ENCODE measurements at places on chromosomes 6 and 20. TPM values are rescaled to one million over a fixed set of nuclear protein-coding genes. Genes with fewer than 3 reads are reported as not detected.
A peak's percentile ranks its signal among the peaks of the same experiment; 100 is the strongest.

DNA sequence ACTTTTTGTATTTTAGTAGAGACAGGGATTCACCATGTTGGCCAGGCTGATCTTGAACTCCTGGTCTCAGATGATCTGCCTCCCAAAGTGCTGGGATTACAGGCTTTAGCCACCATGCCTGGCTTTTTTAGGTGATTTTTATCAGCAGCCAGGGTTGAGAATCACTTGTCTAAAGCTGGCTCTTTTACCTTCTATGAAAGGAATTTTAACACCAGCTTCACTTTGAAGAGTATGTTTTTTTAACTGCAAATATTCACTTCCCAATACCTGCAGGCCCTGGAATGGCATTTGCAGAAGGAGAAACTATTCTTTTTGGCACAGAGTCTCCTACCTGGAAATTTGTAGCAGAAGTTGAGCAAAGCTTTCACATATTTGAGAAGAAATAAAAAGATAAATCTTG lies 63.6 kb upstream of the NAA20 start:
- DNase-seq, result no peak

Gene RIOK1
- total RNA-seq, result 48.8 TPM

Gene ADTRP
- total RNA-seq, result 2.8 TPM

- no peak for DNase-seq
These were observed 107.4 kb downstream of the TRIM27 start for GRCh38 chr6:28816339-28816908.

Gene UFL1
- total RNA-seq, result 20.7 TPM

- DNase-seq, result peak; percentile 67
These were observed 1.1 kb upstream of the MRGBP start for GRCh38 chr20:62795023-62795761.

Gene UST
- total RNA-seq, result 12.1 TPM

GRCh38 chr6:51901766-51902764 lies 185.3 kb downstream of the PKHD1 start:
- no peak for DNase-seq

GRCh38 chr6:77620278-77620882 lies 32.5 kb upstream of the MEI4 start:
- no peak for DNase-seq

Gene PLAGL1
- total RNA-seq, result 5.5 TPM

GRCh38 chr20:1490643-1491195 lies 501 bp downstream of the SIRPB2 start:
- DNase-seq, result no peak

DNA sequence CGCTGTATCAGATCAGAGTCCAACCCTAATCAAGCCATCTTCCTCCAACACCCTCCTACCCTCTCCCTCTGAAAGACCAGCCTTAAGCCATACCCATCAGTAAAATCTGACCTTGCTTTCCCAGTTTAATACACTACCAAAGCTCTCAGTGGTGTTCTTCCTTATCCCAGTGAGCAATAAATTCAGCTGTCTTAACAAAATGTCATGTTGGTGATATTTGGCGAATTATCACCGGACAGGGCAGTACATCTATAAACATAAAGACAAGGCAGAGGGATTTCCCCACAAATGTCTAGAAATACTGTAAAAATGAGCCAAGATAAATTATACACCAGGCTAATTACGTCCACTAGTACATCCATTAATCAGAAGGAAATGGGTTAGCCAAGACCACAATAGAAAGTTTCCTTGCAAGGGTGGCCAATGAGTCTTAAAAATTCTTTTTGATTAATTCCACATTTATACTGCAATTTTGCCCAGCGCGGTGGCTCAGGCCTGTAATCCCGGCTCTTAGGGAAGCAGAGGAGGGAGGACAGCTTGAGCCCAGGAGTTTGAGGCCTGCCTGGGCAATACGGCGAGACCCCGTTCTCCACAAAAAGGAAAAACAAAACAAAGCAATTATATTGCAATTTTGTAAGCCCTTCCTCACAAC lies 905 bp downstream of the RARS2 start:
- no peak for DNase-seq

Gene HLA-DMB
- 0.23 TPM for total RNA-seq

DNA sequence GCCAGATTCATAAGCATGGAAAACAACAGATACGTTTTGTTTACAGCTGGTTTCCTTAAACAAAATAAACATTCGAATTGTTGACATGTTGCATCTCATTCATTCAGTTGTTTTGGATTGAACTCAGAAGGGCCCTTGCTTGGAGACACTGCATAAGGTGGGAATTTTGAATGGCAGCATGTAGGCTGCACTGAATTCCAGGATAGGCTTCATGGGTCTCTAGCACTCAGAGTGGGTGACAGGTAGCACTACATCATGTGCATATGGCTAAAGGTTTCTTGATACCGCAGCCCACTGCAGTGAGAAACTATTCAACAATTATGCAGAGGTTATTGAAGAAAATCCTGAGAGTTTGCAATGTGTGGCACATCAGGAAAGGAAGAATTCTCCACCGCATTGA lies 1.6 kb downstream of the BEND6 start:
- DNase-seq, result no peak

Gene GSS
- 90.2 TPM for total RNA-seq

Gene TSPO2
- not detected for total RNA-seq

Gene STMN3
- total RNA-seq, result 18.5 TPM

Gene GNAS-AS1
- total RNA-seq, result 1.3 TPM

GRCh38 chr6:47919875-47920274 lies 138.0 kb downstream of the OPN5 start:
- no peak for DNase-seq

Gene BTN1A1
- not detected for total RNA-seq

Gene PKIG
- total RNA-seq, result 51.8 TPM

DNA sequence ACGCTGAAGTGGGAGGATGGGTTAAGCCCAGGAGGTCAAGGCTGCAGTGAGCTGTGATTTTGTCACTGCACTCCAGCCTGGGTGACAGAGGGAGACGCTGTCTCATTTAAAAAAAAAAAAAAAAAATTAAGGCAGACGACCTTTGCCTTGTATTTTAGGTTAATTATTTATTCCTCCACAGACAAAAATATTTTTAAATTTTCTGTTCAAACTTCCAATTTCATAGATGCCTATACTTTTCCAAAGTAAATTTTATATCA lies 6.3 kb upstream of the SMIM28 start:
- no peak for DNase-seq

Gene SLC17A1
- not detected for total RNA-seq

Gene HLA-DQA2
- total RNA-seq, result not detected

DNA sequence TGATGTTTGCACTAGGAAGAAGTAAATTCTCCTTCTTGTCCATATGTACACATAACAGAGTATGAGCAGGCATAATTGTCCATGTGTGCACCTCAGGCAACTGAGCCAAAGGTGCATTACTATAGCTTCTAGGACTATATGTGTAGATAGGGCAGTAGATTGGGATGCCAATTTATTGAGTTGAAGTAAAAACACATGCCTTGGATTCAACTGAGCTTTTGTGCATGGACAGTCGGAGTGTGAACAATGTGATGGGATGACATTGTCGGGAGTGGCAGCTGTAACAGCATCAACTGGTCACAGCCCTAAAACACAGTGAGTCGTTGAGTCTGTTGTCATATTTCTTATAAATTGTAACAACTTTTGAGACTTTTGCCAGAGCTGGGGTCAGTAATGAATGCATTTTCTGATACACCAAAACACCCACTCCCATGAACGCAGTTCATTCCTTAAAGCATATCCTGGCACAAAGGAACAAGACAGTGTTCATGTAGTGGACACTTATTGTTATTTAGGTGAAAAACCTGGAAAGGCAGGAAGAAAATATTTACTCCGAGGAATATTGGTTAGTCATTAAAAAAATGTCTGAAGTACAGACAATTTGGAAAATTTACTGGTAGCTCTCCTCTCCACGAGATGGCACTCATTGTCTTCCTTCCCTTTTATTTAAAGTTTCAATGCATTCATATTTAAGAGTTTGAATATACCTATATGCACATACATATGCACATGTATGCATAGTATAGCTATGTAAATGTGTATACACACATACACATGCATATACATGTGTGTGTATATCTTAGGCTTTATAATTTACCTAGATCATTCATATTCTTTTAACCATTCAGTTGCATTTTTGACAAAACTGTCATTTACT lies 302.0 kb upstream of the STXBP5 start:
- DNase-seq, result peak; percentile 30

GRCh38 chr6:36355819-36356218 lies 19.1 kb upstream of the BNIP5 start:
- no peak for DNase-seq

Gene EEF1A2
- total RNA-seq, result 6.4 TPM

Gene C6orf58
- total RNA-seq, result 0.39 TPM

GRCh38 chr6:9388596-9388995 lies 953.3 kb upstream of the SLC35B3 start:
- no peak for DNase-seq

Gene FLRT3
- total RNA-seq, result 0.23 TPM

Gene OXT
- not detected for total RNA-seq

Gene HDGFL1
- not detected for total RNA-seq

DNA sequence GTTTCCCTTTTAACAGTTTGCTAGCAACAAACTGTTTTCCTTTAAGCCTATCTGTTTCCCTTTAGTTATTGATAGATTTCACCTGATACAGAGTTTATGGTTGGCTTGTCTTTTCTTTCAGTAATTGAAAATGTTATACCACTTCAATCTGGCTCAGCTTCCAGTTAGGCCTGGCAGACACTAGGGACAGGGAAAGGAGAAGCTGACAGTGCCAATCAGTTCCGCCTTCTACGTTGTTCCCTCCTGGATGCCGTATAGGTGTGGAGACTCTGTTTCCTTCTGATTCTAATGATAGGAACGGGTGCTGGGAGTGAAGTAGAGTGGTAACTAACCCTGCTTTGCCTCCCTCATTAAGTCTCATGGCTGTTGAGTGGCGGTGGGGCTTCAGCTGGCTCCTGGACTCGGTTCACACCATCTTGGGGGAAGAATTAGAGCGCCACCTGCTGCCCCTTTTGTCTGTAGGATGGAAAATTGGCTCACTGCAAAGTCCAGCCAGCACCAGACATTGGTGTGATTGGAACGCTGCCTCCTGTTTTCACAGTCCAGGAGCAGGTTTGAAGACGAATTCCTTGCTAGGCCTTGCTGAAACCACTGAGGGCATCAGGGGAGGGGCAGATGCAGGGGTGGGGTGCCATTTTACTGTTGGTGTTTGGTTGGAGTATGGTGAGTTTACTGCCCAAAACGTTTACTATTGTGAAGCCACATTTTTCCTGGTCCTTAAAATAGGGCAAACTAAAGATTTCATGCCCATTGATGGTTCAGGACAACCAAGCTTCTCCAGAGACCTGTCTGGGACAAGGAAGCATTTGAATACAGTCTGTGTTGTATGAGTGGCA lies 1729.5 kb downstream of the GRIK2 start:
- no peak for DNase-seq

Gene FUT9
- total RNA-seq, result 0.03 TPM

GRCh38 chr6:39430871-39431523 lies 108.5 kb upstream of the KCNK16 start:
- DNase-seq, result peak; percentile 62

GRCh38 chr6:149895048-149895590 lies 2.8 kb downstream of the RAET1E start:
- DNase-seq, result peak; percentile 70

Gene HSPA1L
- 0.80 TPM for total RNA-seq

- DNase-seq, result peak; percentile 82
These were observed 36.2 kb upstream of the MRPS18A start for GRCh38 chr6:43723737-43724295.

GRCh38 chr20:986733-987355 lies 15.3 kb downstream of the RSPO4 start:
- peak; percentile 79 for DNase-seq

Gene GHRH
- not detected for total RNA-seq

GRCh38 chr6:140071601-140072062 lies 697.2 kb upstream of the CITED2 start:
- DNase-seq, result peak; percentile 33

Gene MATN4
- total RNA-seq, result not detected

Gene HSPA12B
- 0.17 TPM for total RNA-seq

DNA sequence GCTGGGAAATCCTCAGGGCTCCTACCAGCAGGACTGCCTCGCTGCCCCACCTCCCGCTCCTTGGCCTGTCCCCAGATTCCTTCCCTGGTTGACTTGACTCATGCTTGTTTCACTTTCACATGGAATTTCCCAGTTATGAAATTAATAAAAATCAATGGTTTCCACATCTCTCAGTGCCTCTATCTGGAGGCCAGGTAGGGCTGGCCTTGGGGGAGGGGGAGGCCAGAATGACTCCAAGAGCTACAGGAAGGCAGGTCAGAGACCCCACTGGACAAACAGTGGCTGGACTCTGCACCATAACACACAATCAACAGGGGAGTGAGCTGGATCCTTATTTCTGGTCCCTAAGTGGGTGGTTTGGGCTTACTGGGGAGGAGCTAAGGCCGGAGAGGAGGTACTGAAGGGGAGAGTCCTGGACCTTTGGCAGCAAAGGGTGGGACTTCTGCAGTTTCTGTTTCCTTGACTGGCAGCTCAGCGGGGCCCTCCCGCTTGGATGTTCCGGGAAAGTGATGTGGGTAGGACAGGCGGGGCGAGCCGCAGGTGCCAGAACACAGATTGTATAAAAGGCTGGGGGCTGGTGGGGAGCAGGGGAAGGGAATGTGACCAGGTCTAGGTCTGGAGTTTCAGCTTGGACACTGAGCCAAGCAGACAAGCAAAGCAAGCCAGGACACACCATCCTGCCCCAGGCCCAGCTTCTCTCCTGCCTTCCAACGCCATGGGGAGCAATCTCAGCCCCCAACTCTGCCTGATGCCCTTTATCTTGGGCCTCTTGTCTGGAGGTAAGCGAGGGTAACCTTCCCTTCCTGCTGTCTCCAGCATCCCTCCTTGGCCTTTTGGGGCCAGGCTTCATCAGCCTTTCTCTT lies at the start of gene CFB:
Gene CFB (plus strand): TSS at position 589 of the 863 bp plus-strand sequence. CDS start 127 bp downstream, at position 716.
- DNase-seq, result peak; percentile 92

Gene SLC26A8
- total RNA-seq, result not detected
